ENCODE measurements at places on chromosomes 11 and 22.
A peak's percentile ranks its signal among the peaks of the same experiment; 100 is the strongest.

- no peak for DNase-seq
Observed at GRCh38 chr22:29670626-29671025, 49.2 kb upstream of the CABP7 start.

DNA sequence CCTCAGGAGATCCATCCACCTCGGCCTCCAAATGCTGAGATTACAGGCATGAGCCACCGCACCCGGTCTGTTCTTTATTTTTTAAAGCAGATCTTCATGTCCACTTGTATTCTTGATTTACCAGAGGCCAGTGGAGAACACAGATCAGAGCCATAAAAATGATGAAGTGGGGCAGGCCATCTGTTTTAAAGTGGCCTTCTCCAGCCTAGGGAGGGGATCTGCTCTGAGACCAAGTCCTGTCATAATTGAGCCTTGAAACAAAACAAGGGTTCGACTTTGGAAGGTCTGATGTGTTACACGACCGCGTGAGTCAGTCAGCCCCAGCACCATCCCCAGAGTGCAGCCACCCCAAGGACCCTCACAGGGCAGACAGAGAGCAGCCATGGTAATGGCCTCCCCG lies 27.5 kb downstream of the ABCC8 start:
- DNase-seq = no peak

- DNase-seq = no peak
Observed at GRCh38 chr11:937841-938261, 12.2 kb downstream of the AP2A2 start.

DNA sequence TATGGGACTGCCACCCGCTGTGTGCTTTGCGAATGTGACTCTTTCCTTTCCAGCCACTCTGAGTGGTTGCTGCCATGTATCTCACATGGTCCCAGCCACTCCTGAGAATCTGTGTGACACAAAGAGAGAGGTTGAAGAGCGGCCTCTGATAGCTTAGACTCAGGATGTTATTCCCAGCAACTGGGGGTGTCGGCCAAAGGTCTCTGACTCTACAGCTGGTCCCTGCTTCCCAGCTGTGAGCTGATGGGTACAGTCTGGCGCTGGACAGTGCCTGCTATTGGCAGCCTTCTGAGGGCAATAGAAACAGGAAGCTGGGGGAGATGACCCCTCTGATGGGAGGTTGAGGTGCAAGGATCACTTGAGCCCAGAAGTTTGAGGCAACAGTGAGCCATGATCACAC lies 105.1 kb downstream of the RRAS2 start:
- no peak for DNase-seq

DNA sequence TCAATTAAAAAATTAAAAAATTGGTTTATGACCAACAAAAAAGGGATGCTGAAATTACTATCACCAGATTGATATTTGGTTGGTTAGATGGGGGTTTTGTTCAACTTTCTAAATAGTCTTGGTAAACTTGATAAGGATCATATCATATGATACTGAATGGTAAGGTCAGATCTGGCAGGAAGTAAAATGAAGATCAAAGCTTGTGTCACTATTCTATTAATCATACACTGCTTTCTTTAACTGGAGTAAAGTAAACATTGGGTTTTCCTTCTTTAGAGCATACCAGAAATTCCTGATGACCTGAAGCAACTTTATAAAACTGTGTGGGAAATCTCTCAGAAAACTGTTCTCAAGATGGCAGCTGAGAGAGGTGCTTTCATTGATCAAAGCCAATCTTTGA lies 40.2 kb downstream of the RRM1 start:
- DNase-seq = no peak

GRCh38 chr11:1696608-1697570 lies at the start of gene KRTAP5-6:
TSS of gene KRTAP5-6 (plus strand) at chr11:1697195. CDS start at chr11:1697246, 51 bp downstream.
- DNase-seq = no peak

- DNase-seq = no peak
Observed at GRCh38 chr11:93133488-93134109, 64.2 kb downstream of the SLC36A4 start.

- DNase-seq = no peak
Observed at GRCh38 chr11:95570845-95571244, 218.7 kb downstream of the FAM76B start.

DNA sequence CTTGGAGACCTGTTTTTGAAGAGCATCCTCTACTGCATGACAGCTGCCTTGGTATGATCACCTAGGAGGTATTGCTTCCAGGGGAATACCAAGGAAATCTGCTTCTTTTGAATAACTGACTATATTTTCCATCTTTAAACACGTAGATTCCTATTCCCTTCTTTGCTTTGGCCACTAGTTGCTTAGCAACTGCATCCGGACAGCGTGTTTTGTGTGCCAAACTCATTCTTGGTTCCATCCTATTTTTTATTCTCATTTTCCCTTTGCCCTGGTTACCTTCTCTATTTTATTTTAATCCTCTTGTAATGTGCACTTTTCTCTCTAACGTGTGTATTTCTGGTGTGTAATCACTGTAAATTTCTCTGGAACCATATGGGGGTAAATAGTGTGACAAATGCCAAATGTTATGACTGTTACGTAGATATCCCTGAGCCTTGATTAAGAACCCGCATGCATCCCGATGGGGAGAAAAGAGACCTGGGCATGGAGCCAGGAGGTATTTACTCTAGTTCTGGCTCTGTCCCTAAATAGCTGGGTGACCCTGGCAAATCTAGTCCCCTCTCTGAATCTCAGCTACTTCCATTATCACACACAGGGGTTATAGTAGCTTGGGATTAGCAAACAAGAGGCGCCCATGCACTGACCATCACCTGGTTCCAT lies 241.7 kb downstream of the MIAT start:
- peak; percentile 7 for DNase-seq

DNA sequence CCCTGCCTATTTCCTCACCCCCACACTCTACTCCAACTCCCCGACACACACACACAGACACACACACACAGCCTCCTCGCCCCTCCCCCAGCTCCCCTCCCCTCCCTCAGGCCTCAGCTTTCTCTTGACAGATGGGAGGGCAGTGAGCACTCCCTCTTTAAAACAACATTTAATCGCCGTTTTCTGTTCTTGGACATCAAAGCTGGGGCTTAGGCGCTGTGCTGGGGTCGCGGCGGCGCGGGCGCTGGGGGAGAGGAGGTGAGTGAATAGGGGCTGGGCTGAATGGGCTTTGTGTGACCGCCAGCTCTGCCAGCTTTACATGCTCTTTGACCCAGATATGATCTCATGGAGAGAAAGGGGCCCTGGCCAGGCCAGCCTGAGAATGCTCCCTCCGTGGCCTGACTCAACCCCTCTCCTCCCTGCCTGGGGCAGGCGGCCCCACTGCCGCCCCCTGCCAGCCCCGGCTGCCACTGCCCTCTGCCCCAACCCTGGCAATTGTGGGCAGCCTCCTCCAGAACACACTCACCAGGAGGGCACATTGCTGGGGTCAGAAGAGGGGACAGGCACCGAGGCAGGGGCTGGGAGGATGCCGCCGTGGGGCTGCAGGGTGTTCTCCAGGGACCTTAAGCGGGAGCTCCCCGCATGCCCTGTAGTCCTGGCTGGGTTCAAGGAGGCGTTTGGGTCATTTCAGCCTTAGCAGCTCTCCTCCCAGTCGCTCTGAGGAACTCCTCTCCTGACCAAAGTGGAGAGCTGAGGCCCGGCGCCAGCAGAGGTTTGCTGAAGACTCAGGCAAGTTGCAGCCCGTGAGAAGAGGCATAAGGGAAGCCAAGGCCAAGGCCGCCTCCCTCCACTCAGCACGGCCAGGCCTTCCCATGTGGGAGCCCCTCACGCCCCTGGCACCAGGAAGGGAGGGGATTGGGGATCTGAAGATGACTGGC lies 38.3 kb upstream of the NNMT start:
- no peak for DNase-seq

DNA sequence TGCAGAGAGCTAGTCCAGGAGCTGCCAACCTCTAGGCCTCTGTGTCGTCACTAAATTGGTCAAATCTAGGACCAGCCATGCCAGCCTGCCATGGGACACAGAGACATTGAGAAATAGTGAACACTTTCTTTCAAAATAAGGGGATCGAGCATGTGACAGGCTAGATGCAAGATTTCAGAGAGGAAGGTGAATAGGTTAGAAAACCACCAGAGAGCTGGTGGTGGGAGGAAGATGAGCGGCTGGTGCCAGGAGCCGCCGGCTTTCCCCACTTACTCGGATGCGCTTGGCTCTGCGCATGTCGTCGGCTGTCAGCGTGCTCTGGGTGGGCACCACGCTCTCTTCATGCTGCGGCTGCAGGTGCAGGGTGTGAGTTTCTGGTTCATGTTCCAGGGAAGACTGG lies 35.4 kb upstream of the NFRKB start:
- no peak for DNase-seq

GRCh38 chr22:19853879-19854777 lies 546 bp downstream of the GNB1L start:
- DNase-seq = no peak

GRCh38 chr11:69195824-69196782 lies 40.4 kb downstream of the SMIM38 start:
- no peak for DNase-seq

DNA sequence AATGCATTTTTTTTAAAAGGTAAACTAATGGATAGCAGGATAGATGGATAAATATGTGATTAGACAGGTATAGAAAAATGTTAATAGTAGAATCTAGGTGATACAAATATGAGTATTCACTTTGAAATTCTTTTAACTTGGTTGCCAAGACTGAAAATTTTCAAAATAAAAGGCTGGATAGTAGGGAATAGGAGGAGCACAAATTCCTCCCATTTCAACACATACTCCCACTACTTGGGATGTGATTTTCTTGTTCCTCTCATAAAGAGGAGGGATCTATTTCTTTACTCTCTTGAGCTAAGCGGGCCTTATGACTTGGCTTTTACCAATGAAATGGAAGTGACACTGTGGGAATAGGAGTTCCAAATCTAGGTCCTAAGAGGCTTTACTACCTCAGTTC lies 35.9 kb downstream of the PIK3C2A start:
- no peak for DNase-seq

DNA sequence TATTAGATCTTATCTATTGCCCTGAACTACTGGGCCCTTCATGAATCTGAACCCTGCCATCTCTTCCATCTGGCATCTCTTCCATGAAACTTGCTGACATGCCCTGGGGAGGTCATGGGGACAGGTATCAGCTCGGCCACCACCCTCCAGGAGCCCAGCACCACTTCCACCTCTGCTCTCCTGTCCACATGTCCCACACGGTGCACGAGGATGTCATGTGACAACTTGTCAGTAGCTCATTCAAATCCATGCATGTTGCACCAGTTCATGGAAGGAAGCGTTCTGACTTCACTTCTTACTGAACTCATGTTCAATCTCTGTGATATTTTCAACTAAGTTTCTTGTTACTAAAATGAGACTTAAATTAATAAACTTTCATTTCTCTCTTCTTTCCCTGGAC lies 16.6 kb downstream of the YPEL1 start:
- DNase-seq = no peak

DNA sequence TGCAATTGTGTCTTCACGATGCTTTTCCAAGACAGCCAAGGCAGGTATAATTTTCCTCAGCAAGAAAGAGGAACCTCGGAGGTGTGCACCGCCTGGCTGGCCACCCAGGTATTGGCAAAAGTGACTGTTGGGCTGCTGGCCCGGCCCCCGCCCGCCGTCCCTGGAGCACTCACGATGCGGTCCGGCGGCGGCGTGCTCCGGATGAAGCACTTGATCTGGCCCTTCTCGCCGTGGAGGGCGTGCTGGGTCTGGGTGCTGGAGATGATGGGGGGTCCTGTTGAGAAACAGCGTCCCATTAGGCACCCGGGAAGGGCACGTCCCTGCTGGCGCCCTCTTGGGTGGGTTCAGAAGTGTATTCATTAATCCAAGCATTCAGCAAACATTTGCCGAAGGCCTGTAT lies 84.8 kb downstream of the ST3GAL4 start:
- no peak for DNase-seq

GRCh38 chr11:112518371-112518770 lies 257.7 kb upstream of the PLET1 start:
- no peak for DNase-seq

DNA sequence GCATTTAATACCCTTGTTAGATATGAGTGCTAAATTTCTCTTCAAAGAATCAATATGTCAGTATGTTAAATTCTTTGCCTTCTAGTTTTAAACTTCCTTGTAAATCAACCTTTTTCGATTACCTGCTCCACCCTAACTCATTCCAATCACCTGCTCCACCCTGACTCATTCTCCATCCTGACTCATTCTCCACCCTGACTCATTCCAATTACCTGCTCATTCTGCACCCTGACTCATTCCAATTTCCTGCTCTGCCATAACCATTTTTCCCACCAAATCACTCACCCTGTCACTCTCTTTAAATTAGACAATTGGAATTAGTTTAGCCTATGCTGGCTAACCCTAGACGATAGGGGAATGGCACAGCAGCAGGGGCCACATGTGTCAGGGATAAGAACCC lies 519.5 kb upstream of the LRRC4C start:
- DNase-seq = no peak

- DNase-seq = no peak
Observed at GRCh38 chr22:26735019-26735409, 77.6 kb downstream of the MIAT start.

DNA sequence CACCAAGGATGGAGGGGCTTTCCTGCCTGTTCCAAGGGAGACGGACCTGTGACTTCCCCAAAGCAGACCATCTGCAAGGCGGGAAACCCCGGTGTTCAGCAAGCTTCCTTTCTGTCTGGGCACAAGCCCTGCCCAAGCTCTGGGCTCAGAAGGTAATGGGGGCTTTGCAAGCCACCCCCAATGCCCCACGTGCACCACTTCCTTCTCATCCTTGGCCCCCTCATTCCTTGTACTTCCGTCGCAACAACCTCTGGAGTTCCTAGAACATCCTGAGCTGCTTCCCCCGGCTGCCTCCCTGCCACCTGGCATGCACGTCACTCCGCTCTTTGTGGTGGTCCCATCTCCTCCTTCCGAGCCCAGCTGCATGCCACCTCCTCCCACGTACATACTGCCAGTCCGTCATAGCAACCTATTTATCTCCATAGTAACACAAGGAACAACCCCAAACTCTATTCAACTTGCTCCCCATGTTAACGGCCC lies 3.9 kb downstream of the MYEOV start:
- DNase-seq = no peak

GRCh38 chr22:46770726-46771125 lies 8.3 kb downstream of the TBC1D22A start:
- DNase-seq = no peak

DNA sequence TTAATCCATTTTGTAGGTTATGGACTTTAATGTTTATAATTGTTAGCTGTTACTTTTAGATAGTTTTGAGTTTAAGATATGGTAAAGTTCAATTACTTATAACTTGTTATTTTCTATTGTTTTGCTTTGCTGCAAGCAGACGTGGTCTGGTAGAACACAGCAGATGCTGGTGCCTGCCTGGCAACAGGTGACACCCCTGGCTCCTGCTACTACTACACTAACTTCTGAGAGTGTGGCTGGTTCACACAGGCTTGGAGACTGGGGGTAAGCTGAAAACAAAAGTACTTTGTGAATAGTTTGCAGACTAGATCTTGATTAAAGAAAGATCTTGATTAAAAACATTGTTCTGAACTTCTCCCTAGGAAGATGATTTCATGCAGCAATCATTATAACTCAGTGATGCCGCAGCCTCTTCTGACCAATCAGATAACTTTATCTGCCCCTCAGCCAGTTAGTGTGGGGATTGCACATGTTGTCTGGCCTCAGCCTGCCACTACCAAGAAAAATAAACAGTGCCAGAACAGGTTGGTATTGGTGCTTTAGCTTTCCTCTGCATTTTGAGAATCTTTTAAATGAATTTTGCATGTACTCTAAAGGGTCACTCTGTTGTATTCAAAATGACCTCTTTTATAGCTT lies 90.4 kb downstream of the HIPK3 start:
- DNase-seq = no peak

GRCh38 chr11:83194281-83195142 lies 1.0 kb downstream of the ANKRD42 start:
- no peak for DNase-seq

Measured in NCI-H1105 (cell line).